ENCODE measurements at places on chromosomes 6 and 20.

GRCh38 chr6:135004399-135004798 is 50.2 kb downstream of the HBS1L start:
- H3K4me3 ChIP-seq = no peak overlapping the region
- H3K27ac ChIP-seq = no peak overlapping the region
- H3K36me3 ChIP-seq = peaks cover 40% of the 10 kb centered on the region
- no peaks in the 10 kb centered on the region for H3K4me1 ChIP-seq
- H3K27me3 ChIP-seq = no peaks in the 10 kb centered on the region

DNA sequence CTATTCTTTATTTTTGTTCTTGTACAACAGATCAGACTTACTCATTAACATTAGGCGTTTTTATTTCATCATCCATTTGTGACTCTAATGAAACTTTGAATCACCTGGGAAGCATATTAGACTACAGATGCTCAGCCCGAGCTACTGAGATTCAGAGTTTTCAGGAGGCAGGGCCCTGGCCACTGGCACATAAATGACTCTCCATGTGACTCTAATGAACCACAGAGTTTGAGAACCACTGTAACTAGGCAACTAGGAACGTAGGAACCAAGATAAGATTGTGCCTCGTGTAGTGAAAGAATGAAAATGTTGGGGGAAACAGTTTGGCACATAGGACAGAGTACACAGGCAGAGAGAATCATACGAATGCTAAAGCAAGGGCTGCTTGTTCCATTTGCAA is 405.9 kb upstream of the BTBD3 start:
- H3K27ac ChIP-seq = no peak overlapping the region
- no peak for DNase-seq
- H3K36me3 ChIP-seq = no peaks in the 10 kb centered on the region
- no peak overlapping the region for H3K4me3 ChIP-seq
- H3K4me1 ChIP-seq = no peaks in the 10 kb centered on the region

GRCh38 chr6:39269961-39270360 is 40.7 kb upstream of the KCNK5 start:
- no peaks in the 10 kb centered on the region for H3K36me3 ChIP-seq
- no peak overlapping the region for H3K27ac ChIP-seq
- no peaks in the 10 kb centered on the region for H3K27me3 ChIP-seq

DNA sequence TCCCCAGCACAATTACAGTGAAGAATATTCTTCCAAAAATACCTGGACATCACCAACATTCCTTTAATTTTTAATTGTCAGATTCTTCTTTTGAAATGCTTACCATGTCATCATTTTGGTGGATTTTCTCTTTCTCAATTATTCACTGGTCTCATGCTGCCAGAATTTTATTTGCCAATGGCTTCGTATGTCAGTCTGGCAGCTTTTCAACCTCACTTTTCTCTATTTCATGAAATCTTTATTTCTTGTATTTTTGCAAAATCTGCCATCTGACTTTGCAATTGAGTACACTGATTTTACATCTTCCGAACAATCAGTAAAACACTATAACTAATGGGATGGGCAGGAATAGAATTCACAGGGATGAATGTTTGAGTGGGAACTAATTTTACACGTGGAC is 84.1 kb downstream of the BTBD9 start:
- H3K27me3 ChIP-seq = no peaks in the 10 kb centered on the region
- H3K4me1 ChIP-seq = peaks cover 15% of the 10 kb centered on the region
- no peak for DNase-seq
- no peak overlapping the region for H3K4me3 ChIP-seq

DNA sequence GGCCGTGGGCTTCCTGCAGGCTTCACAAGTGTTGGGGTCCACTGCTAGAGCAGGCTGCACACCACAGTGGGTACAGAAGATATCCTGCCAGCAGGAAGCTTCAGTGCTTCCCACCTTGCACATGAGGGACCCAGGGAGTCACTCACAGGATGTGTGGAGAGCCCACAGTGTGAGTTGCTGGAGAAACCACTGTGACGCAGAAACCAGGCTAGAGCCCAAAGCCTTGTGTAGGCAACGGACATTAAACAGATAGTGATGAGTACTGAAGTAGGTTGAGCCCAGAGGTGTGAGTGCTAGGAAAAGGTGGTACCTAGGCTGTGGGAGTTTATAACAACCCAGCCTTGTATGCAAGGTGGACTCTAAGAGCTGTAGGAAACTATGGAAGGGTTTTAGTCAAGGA is 18.9 kb upstream of the DEF6 start:
- H3K27ac ChIP-seq = no peak overlapping the region
- no peaks in the 10 kb centered on the region for H3K27me3 ChIP-seq
- peaks cover 30% of the 10 kb centered on the region for H3K36me3 ChIP-seq

All from CD14-positive monocyte (primary cell).